ENCODE measurements at places on chromosomes 6 and 20.

DNA sequence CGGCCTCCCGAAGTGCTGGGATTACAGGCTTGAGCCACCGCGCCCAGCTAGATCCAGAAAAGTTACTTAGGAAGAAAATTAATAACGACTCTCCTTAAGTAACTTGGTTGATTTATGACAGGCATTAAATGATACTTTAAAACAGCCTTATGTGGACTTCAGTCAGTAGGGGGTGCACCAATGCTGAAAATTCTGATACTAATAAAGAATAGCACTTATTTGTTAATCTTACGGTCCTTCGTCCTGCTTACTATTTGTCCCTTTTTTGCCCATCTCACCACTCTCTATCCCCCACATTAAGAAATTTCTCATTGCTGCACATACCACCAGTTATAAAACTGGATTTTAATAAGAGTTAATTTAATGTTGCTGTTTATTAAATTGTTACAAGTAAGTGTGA, 12.7 kb upstream of the PRELID3B start:
- no peak for DNase-seq

GRCh38 chr6:36786055-36786675, 53.1 kb downstream of the CPNE5 start:
- no peak for DNase-seq

DNA sequence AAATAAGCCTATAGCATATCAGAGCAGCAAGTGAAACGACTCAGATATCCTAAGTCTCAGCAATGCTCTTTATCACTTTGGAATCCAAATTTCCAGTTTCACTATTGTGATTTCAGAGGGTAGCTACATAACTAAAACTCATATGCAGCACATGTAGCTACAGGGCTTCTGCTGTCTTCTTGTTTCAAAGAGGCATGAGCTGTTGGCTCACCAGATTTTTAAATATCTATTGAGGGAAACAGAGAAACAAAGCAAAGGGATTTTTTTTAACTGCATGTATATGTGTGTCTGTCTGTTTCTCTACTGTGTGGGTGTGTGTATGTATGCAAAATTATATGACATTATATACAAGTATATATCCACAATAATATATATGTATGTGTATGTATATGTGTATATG, 258.4 kb downstream of the HDGFL1 start:
- no peak for DNase-seq

DNA sequence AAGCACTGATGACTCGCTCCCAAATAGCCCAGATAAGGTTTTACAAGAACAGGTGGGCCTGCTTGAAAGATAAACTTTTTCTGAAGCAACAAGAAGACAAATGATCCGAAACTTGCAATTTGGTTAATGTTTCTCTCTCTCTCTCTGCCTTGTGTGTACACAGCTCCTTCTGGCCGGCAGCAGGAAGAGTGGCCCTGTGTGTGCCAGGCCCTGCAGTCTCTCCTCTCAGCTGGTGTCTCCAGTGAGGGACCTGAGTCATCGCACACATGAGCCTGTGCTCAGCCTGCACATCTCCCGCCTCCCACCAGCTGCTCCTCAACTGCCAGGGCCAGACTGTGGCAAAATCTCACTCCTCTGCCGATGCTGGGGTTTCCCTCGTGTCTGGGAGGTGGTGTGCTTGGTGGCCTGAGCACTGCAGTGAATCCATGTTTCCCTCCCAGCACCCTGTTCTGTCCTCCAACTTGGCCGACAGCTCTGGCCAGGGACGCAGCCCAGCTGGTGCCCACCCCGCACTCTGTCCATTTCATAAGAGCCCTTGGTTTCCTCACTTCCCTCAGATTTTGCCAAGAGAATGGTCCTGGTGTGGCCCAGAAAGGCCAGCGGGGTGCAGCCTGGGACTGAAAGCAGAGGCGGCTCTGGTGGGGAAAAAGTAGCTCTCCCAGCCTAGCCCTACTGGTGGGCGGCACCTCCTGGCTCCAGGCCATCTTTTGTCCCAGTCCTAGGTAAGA, 49.4 kb downstream of the ERMARD start:
- no peak for DNase-seq

- no peak for DNase-seq
These were observed at the start of gene ISM1 for GRCh38 chr20:13220904-13221297. Gene ISM1 (plus strand): TSS chr20:13221274. CDS start chr20:13221777, 503 bp downstream.

DNA sequence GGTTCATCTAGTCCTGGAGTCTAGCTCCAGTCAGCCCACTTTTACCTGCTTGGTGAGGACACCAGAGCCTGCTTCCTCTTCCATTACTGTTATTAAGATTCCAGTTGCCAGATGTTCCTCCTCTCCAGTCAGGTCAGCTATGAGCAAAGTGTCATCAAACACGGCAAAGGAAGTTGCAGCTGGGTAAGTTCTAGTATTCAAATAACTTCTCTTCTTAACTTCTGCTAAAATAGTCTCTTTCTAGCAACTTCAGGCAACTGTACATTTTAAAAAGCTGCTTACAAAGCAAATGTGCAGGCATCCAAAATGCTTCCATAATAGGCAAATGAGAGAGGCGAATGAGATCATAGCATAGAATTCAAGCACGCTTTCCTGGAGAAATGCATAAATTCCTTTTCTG, 18.4 kb upstream of the MRPS18A start:
- no peak for DNase-seq

GRCh38 chr6:158046201-158047126, 64.8 kb downstream of the SYNJ2 start:
- no peak for DNase-seq
